Activated CD4-positive, alpha-beta T cell treated with anti-CD3 and anti-CD28 coated beads, Interleukin-2, amount 50 U/mL, for 48 hours (primary cell): ENCODE measurements at places on chromosomes 13 and 19.
A peak's percentile ranks its signal among the peaks of the same experiment; 100 is the strongest.

GRCh38 chr19:16062789-16063188 lies 13.5 kb upstream of the TPM4 start:
- DNase-seq = peak; percentile 81

GRCh38 chr19:41144403-41144802 lies 30.2 kb downstream of the CYP2F1 start:
- DNase-seq = peak; percentile 92

- DNase-seq = peak; percentile 8
Measured at GRCh38 chr13:94667190-94667589, 45.2 kb downstream of the SOX21 start.

DNA sequence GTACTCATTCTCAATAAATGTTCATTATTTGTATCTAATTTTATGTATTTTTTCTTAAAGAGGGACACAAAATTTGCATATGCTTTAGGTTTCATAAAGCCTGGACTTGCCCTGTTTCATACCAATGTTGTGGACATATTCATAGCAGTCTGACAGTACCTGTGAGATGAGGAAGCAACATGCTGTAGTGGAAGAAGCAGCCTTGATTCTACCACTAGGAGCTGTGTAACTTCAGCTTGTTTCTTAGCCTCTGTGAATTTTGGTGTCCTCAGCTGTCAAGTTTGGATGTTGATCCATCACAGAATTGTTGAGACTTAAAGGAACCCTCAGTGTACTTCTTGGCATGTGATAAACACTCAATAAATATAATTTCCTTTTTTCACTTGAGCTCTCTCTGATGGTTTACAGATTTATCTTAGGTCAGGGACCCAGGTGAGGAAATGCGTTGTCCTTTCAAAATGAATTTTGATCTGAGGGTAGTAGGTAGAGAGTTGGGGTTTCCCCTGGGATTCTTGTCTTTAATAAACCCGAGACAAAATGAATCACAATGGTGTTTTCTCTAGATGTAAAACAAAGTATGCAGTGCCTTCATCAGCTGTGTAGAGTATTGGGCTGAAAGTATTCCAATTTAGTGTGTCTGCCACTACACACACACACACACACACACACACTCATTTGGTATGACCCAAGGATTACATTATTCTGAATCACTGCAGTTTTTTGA lies 152.1 kb downstream of the KCNRG start:
- no peak for DNase-seq
